NCI-H2107 (cell line): ENCODE measurements at places on chromosomes 12 and 14.

DNA sequence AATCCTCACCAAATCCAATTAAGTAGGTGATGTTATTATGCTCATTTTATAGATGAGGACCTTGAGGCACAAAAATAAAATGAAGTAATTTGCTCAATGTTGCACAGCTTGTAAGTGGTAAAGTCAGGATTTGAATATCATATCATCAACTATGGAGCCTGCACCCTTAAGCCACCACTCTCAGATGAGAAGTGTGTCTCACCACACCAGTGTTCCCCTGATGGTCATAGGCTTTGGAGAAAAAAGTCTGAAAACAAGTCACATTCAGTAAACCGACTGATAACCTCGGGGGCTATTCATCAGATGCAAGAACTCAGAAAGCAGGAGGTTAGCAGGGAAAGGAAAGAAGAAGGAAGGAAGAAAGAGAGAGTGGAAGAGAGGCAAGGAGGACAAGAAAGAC is 2.8 kb downstream of the TSHR start:
- DNase-seq = no peak

DNA sequence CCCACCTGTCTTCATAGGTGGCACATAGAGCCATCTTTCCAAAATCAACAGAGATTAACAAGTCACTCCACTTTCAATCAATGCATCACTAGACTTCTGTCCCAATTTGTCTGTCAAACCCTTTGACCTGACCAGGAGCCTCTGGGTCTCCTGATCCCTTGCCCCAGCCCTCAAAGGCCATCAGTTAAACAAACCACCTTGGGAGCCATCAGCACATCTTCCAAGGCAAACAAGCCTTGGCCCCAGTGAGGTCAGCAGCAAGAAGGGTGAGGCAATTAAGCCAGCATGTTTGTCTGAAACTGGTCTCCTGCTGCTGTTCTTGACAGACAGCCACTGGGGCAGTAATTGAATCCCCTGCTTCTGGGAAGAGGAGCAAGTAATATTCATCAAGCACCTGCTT is 742.8 kb upstream of the TBX3 start:
- no peak for DNase-seq

- DNase-seq = no peak
Observed at GRCh38 chr14:63928744-63929174, 76.0 kb downstream of the SYNE2 start.

DNA sequence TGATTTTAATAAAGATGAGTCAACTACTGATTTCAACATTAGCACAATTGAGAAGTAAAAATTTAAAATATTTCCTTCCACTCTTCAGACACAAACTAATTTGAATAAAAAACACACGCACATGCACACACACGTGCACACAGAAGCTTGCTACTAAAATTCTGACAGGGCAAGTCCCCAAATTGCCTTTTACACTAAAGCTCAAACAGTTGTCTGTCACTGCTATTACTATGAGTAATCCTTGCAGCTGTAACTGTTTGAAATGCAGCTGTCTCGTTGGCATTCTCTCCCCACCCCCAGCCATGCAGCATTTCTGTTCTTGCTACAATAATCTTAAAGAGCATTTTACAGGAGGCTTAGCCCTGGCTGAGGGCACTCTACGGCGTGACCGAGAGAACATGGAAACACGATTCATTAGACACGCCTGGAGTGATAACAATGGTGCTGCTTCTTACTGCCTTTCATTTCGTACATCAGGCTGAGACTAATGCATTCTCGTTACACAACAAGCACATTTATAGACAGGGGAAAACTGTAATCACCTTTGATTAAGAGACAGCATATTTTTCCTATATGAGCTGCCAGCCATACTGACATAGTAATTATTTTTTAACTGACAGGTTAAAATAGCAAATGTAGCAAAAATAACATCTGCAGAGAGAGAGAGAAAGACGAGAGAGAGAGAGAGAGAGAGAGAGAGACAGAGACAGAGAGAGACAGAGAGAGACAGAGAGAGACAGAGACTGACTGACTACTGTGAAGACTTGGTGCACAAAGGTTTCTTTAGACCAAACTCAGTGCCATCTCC is 153.8 kb downstream of the MED13L start:
- DNase-seq = peak; percentile 89

GRCh38 chr12:12221560-12221959 is 45.3 kb downstream of the LRP6 start:
- DNase-seq = no peak

DNA sequence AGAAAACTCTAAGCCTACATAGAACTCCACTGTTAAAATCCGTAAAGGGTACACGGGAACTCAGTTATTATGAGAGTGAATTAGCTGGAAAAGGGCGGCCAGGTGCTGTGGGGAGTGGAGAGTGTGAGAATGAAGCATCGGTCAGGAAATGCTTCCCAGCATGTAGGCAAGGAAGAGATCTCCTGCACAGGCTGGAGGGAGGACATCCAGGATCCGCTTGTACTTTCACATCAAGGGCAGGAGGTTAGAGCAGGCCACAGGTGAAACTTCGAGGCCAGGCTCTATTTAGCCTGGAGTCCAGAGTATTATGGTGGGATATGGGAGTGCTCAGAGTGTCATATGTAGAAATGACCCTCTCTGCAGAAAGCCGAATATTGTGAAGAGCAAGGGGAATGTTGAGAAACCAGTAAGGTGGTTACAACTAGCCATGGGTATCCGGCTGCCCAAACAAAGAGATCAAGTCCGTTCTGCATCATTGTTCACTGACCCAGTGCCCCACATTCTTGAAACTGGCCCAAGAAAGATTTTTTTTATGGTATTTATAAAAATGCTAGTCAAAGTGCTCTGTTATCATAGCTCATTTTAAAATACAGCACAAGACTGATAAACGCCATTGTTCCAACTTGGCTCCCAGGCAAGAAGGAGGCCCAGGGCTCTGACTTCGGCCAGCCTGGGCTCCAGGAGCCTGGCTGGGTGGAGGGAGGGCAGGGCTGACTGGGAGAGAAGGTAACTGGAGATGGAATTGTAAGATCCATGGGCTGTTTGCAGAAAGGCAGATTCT is 79.4 kb upstream of the HIF1A start:
- DNase-seq = no peak

GRCh38 chr14:96126783-96127271 is 77.8 kb upstream of the BDKRB2 start:
- peak; percentile 41 for DNase-seq

DNA sequence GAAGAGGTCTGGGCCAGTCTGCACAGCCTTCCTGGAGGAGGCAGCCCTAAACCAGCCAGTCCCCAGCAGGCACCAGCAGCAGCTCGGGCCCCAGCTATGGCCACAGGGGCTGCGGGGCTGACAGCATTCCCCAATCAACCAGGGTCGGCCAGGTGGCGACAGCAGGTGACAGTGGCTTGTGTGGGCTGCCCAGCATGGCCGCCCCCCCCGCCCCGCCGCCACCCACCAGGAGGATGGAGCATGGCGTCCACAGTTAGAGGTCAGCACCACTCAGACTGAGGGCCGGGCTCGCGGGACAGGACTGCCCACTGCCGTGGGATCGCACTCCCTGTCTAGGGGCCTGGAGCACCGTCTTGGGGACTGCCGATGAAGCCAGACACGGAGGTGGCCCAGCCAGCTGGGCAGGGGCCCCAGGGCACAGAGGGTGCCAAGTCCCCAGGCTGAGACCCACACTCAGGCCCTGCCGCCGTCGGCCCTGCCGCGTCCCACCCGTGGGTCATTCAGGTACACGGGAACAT is 15.0 kb downstream of the AKT1 start:
- no peak for DNase-seq

GRCh38 chr12:12975322-12976077 is 23.5 kb upstream of the GPRC5D start:
- no peak for DNase-seq

GRCh38 chr14:76675046-76675445 is 86.2 kb upstream of the VASH1 start:
- no peak for DNase-seq

GRCh38 chr12:12069821-12070548 is 754 bp upstream of the BCL2L14 start:
- DNase-seq = no peak

- no peak for DNase-seq
Observed at GRCh38 chr14:102316338-102316742, 3.2 kb upstream of the ZNF839 start.

- peak; percentile 43 for DNase-seq
Observed at GRCh38 chr14:30354439-30354838, 204.5 kb upstream of the G2E3 start.

DNA sequence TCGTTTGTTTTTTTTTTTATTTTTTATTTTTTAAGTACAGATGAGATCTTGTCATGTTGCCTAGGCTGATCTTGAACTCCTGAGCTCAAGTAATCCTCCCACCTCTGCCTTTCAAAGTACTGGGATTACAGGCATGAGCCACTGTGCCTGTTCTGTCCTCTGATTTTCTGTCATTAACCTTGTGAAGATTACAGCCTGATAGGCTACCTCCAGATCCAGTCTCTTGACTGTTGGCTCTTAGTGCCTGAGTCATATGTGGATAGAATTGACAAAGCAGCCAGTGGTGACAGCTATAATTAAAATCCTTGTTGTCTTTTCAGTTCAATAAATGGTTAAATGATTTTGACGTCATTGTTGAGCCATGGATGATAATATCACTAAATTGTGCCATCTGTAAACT is 21.3 kb upstream of the REP15 start:
- DNase-seq = no peak

DNA sequence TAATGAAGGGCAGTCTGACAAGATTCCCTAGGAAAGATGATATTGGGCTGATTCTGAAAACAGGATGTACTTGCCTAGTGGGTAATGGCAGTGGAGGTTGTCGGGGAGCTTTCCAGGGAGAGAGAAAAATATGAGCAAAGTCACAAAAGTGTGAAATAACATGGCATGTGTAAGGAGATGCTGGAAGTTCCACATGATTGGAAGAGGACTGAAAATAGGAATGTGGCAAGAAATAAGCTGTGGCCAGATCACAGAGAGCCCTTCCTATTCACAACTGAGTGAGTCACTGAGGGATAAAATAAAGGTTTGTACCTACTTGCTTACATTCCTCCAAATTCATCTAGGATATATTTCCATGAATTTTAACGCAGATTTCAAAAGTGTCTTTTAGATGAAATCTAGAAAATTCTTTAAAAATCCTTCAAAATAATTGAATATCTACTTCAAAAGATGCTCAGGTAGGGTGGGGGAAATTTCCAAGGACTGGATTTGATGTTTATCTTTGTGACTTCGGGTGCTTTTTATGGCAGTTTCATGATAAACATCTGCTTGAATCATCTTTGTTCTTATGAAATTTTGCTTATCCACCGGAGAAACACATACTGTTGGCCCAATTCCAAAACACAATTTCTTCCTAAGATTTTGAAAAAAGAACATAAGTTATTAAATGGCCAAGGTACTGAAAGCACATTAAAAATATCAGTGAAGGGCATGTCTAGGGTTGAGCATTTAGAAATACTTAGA is 36.3 kb upstream of the SLC2A13 start:
- no peak for DNase-seq

GRCh38 chr14:98961191-98961590 is 310.8 kb downstream of the BCL11B start:
- no peak for DNase-seq
